ENCODE measurements at places on chromosomes 2 and 18. TPM values are rescaled to one million over a fixed set of nuclear protein-coding genes. Genes with fewer than 3 reads are reported as not detected.

DNA sequence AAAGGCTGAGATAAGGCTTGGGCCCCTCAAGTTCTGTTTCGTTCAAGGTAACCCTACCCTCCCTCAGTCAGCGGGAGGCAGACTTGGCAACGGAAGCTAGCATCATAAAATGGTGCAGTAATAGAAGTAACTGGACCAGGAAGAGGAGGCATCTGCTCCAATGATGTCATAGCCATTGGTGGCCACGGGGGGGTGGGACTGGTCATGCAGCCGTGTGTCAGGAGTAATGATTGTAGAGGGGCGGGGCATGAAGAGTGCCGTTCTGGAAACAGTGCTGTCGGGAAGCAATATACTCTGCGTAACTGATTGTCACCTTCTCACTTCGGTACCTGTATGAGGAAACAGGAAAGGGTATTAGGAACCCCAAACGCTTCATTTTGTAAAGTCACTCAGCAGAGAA is 6.9 kb upstream of the POLR2D start:
- no peak for DNase-seq

Gene AP1S3
- 5.9 TPM for polyA plus RNA-seq

DNA sequence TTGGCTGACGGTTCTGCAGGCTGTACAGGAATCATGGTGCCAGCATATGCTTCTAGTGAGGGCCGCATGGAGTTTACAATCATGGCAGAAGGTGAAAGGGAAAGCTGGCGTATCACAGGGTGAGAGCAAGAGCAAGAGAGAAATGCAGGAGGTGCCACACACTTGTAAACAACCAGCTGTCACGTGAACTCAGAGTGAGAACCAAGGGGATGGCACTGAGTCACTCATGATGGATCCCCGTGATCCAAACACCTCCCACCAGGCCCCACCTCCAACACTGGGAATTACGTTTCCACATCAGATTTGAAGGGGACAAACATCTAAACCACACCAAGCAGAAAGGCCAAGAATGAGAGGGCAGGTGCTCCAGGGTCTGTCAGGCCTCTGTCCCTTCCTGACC is 185.0 kb upstream of the PID1 start:
- no peak for DNase-seq

GRCh38 chr2:225428360-225428759 is 28.9 kb downstream of the NYAP2 start:
- no peak for DNase-seq

GRCh38 chr2:69994166-69994565 is 32.7 kb upstream of the ASPRV1 start:
- no peak for DNase-seq

DNA sequence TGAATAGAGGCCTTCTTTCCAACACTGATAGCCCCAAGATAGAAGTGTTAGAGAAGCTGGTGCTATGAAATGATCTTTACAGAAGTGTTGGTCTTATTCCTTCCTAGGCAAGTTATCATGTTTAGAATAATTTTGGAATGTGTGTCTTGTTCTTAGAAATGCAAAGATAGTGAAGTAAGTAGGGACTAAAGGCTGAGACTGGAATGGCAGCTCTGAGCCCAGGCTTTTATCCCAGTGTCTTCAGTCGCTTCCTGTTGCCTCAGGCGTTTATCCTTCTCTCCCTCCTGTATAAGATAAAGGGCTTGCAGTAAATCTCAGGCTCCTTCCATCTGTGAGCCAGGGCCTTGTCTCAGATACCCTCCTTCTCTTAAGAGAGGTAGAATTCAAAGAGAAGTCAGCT is 218.1 kb downstream of the TPGS2 start:
- DNase-seq: no peak

DNA sequence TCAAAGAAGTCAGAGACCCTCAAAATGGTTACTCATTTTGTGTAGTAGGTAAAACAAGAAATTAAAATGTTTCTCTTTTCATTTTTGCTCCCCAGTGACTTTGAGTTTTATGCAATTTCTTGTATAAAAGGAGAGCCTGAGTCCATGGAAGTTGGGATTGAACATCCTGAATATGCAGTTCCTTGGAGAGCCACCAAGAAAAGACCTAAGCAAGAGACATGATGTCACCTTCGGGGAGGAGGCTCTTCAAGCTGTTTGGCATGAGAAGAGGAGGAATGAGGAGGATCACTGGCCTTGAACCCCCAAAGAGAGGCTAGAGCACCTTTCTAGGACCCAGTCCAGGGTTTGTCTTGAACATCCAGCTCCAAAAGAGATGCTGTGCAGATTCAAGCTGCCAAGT is 83.5 kb upstream of the STPG4 start:
- DNase-seq: no peak

DNA sequence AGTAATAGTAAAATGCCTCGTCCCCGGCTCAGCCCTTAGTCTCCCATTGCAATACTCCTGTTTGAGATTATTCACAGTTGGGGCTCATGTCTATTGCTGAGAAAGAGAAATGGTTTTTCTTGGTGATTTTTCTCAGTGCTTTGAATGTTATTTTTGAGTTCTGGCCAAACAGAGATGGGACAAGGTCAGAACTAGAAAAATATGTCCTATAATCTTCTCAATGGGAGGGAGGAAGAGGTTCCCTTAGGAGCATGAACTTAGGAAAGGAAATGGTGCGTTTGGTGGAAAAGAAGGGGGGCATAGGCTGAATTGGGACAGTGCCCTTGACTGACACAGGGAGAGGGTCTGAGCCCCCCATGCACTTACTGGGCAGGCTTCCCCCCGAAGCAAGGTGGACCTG is 133.8 kb downstream of the AGAP1 start:
- no peak for DNase-seq

Gene POTEI
- 0.57 TPM for polyA plus RNA-seq

DNA sequence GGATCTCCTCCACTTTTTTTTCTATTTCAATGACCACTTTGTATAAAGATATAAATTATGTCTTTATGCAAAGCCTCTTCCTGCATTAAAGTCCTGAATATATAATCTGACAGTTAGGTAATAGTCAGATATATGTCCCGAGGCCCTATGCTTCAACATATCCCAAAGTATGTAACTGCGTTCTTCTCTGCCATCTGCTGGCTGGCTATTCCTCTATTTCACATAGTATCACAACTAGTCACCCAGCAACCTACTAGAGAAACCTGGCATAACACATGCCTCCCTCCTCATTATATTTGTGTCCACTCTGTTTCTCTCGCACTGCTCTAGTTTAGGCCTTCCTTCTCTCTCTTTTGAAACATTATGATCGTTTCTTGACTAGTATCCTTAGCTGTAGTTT is 640.8 kb downstream of the DPP10 start:
- DNase-seq: no peak

- DNase-seq: no peak
Observed at GRCh38 chr2:103176294-103176915, 414.6 kb downstream of the TMEM182 start.

GRCh38 chr2:191315365-191315752 is 70.2 kb downstream of the MYO1B start:
- DNase-seq: no peak

Gene CTAGE1
- polyA plus RNA-seq: not detected

Gene NBAS
- 50.2 TPM for polyA plus RNA-seq

GRCh38 chr2:235595422-235596010 is 101.7 kb downstream of the AGAP1 start:
- DNase-seq: peak; percentile 55

DNA sequence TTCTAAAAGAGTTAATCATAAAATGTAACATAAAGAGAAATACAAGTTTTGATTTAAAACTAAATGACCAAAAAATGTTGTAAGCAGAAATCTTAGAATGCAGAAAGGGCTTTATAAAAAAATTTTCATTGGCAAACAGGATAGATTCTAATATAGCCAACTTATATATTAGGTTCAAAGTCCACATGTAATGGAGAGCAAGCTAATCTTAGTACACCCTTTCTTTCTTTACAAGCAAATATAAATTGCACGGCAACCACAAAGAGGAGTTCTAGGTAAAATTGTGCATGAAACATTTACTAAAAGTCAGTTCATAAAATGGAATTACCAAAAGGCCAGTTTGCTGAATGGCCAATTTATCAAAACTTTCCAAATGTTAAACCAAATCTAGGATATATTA is 130.6 kb downstream of the NOL4 start:
- no peak for DNase-seq

Gene ANKRD30B
- polyA plus RNA-seq: 0.08 TPM

- no peak for DNase-seq
Observed at GRCh38 chr2:236176417-236176816, 8.2 kb upstream of the GBX2 start.

Measured in right lung (tissue), 10 donors.